CD4-positive, alpha-beta T cell treated with Interleukin-1 beta for 1 hour (primary cell): ENCODE measurements at places on chromosomes 7 and 10.

DNA sequence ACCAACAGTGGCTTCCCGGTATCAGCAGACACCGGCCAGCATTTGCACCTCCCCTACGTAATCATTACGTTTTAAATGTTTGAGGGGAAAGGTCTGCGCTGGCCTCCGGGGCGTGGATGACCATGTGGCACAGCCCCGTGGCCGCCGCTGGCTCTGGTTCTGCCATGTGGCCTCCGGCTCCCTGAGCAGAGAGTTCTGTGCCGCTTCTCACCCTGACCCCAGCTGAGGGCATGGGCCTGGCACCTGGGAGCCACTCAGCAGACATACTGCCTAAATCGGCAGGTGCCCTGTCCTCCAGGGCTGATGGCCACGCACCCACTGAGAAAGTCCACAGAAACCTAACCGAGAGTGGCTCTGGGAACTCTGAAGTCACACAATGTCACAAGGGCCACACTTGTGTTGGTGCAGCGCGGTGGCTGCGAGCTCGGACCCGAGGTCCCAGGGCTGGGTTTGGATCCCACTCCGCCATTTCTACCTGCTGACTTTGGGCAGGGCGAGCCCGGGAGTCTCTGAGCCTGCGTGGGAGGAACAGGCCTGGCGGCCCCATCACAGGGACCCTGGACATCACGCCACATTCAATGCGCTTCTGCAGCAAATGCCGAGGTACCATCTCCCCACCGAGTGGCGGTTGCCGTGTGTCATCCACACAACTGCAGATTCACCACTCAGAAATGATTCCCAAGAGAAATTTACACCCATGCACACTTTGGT lies 25.3 kb downstream of the CFAP46 start:
- no peak for DNase-seq

- no peak for DNase-seq
These were observed 658 bp downstream of the DMBT1 start for GRCh38 chr10:122561212-122561611.

DNA sequence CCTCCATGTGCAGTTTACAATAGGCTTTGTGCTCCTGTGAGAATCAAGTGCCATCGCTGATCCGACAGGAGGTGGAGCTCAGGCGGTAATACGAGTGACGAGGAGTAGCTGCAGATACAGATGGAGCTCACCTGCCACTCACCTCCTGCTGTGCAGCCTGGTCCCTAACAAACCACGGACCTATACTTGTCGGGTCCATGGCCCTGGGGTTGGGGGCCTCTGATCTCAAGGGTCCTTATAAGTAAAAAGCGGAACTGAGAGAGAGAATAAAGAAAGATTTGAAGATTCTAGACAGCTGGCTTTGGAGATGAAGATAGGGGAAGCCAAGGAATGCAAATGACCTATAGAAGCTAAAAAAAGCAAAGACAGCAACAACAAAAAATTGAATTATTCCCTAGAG lies 130.6 kb downstream of the PLXDC2 start:
- no peak for DNase-seq

DNA sequence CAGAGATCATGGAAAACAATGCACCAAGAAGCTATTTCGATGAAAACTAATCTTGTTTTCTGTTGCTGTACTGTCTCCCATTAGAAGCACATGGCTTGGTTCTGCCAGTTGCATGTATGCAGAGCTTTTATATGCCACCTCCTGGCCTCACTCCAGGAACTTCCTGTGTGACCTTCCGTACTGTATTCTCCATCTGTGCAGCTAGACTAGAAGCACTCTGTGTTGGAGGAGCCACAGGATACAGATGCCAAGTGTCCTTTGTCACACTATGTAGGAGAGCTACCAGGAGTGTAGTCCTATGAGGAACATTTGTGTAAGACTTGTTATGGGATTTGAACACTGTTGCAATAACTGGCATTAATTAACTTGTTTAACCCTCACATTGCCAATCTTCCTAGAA lies 503.5 kb upstream of the TPK1 start:
- DNase-seq = no peak

GRCh38 chr7:36440880-36441279 lies 51.2 kb downstream of the ANLN start:
- DNase-seq = no peak

- DNase-seq = no peak
These were observed 181.6 kb downstream of the MLLT10 start for GRCh38 chr10:21715531-21716195.

- no peak for DNase-seq
These were observed 1.8 kb downstream of the CEP55 start for GRCh38 chr10:93498166-93498565.

GRCh38 chr7:80923211-80923612 lies 4.4 kb upstream of the SEMA3C start:
- no peak for DNase-seq

DNA sequence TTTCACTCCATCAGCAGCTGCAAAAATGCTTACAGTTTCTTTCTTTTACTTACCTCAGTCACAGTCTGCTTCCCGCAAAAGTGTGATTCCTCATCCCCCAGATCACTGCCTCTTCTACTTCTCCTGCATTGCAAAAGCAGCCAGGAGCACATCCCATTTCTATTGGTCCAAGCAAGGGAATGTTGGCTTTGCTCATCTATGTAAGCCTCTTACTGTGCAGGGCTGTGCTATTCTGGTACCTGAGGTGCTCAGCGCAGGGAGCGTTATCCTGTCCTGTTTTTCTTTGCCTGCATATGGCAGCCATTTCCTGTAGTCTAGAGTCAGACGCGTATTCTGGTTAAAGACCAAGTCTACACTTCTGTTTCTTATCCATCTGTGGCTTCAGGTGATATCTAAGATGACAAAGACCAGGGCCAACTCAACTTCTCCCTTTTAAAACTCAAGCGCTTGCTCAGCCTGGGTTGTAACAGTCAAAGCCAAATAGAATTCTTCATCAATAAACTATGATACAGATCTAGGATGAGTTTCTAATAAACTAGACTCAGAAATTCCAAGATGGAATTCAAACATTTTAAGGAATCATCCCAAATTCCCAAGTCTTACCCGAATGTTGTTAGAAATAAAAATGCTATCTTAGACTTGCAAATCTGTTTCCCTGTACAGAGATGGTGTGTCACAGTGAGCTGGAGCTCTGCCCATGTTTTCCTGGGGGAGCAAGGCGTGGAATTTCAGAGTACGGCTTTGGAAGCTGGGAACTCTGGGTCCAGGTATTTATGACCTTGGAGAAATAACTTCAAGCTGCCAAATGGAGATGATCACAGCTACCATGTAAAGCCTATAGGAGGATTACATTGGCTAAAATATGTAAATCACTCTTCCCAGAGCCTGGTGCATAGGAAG lies 6.1 kb upstream of the RBM17 start:
- DNase-seq = no peak

DNA sequence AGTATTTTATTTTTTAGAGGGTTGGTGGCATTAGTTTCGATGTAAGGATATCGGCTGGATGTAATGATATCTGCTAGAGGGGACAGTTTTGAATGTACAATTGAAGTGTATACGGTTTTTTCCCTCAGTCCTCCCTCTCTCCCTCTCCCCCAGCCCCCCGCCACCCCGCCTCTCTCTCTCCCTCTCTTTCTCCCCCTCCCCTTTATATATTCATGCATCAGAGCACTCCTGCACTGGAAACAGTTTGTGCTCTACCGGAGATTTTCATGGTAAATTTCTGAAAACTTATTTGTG lies 1.6 kb downstream of the GLCCI1 start:
- no peak for DNase-seq

- DNase-seq = no peak
These were observed 126.6 kb downstream of the LRRC4 start for GRCh38 chr7:127904670-127904985.

DNA sequence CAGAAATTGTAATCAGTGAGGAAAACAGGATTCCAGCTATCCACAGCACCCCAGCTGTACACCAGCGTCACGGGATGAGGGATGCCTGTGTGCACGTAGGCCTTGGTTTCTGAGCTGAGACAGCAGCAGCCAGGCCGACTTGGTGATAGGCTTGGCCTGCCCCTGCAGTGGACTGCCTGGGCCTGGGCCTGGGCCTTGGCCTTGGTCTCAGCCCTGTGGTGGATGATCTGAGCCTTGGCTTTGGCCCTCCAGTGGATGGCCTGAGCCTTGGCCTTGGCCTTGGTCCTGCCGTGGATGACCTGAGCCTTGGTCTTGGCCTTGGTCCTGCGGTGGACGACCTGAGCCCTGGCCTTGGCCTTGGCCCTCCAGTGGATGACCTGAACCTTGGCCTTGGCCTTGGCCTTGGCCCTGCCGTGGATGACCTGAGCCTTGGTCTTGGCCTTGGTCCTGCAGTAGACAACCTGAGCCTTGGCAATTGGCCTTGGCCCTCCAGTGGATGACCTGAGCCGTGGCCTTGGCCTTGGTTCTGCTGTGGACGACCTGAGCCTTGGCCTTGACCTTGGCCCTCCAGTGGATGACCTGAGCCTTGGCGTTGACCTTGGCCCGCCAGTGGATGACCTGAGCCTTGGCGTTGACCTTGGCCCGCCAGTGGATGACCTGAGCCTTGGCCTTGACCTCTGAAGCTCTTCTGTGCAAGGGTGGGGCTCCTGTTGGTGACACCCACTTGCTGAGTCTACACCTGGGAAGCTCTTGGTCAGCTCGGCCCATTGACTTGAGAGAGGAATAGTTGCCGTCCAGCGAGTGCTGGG lies 93.8 kb downstream of the CUX1 start:
- no peak for DNase-seq

GRCh38 chr10:91953600-91954160 lies 30.1 kb downstream of the BTAF1 start:
- no peak for DNase-seq

DNA sequence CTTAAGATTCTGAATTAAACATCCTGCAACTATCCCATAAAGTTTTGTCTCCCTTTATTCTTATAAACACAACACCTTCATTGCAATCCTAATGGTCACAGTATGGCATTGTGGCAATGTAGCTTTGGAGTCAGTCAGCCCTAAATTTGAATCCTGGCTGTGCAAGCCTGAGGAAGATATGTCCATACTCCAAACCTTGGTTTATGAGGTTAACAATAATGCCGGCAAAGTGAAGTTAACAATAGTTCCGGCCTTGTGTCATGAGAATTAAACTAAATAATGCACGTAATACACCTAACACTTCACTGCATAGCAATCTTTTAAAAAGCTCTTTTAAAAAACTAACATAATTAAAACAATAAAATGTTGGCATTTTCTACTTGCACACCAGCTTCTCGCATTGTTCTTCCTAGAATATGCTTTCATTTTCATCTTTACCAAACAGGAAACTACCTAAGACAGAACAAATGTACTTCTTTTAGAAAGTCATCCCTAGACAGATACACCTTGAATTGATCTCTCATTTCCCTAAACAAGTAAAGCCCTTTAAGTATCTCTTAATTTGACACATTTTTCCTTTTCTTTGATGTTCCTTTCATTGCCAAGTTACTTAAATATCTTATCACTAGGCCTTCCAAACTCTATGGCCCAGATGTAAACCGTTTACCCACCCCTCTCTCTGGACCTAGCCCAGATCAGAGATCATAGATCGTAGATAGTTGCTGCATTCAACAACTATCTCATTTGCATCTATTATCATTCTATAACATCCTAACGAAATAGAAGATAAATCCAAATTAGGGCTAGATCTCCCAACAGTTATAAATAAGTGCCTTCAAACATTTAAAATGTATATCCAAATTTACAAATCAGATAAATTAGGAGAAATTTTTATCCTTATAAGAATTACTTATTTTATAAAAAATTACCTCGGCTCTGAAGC lies 66.7 kb downstream of the CREB3L2 start:
- DNase-seq = no peak

DNA sequence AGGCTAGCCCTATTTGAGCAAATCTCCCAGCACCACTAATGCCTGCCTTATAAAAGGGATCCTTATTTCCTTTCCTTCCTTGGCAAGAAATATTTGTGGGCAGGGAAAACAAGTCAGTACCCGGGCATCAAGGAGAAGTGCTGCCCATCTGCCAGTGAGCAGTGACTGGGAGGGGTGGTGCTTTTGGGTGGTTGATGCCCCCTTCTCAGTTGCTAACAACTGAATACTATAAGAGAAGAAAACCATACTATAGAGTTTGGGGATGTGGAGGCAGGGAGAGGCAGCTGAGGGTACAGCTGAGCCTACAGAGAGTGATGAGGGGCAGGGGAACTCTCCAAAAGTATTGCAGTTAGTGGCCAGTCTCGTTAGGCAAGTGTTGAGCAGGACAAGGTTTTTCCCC lies 39.3 kb downstream of the OGDH start:
- no peak for DNase-seq

DNA sequence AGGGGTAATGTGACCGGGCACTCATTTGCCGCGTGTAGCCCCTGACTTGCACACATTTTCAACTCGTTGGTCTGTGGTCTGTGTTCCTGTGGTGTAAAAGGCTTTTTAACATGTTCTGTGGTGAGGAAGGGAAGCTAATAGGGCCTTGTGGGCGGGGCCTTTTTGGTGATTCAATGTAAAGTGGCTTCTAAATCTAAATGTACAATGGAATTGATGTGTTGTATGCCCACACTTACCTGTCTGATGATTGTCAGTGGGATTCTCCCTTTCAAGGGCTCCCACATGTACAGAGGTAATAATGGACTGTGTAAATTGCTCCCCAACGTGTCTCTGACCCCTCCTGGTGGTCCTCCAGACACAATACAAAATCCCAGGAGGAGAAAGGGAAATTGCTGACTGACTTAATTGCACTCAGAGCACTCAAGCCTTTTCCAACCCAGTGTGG lies 43.1 kb upstream of the GATAD1 start:
- DNase-seq = peak; percentile 20

DNA sequence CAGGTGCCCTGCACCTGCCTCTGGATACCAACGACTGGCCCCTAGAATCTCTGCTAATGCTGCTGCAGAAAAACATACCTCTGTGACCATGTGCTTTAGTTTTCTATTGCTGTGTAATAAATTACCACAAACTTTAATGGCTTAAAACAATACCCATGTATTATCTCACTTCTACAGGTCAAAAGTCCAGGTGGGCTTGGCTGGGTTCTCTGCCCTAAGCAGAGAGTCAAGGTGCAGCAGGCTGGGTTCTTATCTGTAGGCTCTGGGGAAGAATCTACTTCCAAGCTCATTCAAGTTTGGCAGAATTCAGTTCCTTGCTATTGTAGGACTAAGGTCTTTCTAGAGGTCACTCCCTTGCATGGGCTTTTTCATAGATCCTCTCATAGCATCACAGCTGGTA lies 52.3 kb downstream of the CCDC71L start:
- no peak for DNase-seq

DNA sequence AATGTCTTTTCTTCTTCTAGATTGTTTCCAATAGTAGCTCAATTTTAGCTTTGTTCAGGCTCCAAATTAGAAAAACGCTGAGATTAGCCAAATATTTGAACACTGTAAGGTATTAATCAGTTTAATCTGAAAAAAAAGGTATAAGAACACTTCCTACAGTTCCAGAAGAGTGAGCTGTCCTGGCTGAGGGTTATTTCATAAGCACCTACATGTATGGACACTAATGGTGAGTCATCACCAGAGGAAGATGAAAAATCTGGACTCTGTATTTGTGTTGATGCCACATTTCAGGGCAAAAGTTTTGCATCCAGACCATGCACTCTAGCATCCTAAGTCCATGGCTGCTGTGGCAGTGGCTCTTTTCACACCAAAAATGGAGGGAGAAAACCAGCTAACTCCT lies 189.5 kb downstream of the ANKRD30A start:
- DNase-seq = no peak
